ENCODE measurements at places on chromosomes 2 and 18.

- no peak for DNase-seq
These were observed 52.7 kb upstream of the EML4 start for GRCh38 chr2:42116195-42117181.

GRCh38 chr18:55166260-55166598 lies 207.0 kb upstream of the CCDC68 start:
- no peak for DNase-seq

GRCh38 chr2:50347358-50348044 lies 684.4 kb downstream of the NRXN1 start:
- DNase-seq: no peak

DNA sequence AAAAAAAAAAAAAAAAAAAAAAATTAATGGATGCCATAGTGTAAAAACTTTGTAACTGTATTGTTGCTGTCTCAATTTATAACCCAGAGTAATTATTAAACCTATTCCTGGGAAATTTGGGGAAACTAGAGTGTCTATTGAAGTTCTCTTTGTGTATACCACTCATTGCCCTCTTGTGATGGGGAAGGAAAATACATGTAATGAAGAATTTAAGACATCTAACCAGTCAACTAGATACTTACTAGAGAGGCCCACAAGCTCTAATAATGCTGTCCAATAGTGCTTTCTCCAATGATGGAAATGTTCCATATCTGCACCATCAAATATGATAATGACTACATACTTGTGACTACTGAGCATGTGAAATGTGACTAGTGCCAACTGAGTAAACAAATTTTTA lies 168.5 kb upstream of the SLC39A10 start:
- DNase-seq: no peak

GRCh38 chr2:128538396-128538795 lies 219.7 kb upstream of the HS6ST1 start:
- no peak for DNase-seq

- DNase-seq: no peak
These were observed 24.0 kb downstream of the HS1BP3 start for GRCh38 chr2:20626698-20627513.

- no peak for DNase-seq
These were observed 3.3 kb downstream of the NCK2 start for GRCh38 chr2:105747991-105748390.

DNA sequence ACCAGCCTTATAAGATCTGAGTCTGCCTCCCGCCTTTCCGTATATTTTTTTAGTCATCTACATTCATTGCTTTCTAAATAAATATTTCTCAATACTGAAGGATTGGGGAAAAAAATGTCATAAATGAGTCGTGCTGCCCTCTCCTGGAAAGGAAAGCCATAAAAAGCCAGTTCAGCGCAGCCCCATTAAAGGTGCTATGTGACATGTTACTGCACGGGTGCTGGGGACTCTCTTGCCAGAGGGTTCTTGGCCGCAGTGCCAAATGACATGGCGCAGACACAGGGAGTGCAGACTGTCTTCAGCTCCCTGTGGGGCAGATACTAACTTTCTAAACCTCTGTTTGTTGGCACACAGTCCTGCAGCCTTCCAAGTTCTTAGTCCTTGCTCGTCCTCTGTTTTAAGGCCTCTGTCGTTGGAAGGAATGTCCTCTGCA lies 53.7 kb upstream of the MAP3K20 start:
- DNase-seq: no peak

GRCh38 chr2:1894578-1894977 lies 150.3 kb upstream of the PXDN start:
- no peak for DNase-seq

DNA sequence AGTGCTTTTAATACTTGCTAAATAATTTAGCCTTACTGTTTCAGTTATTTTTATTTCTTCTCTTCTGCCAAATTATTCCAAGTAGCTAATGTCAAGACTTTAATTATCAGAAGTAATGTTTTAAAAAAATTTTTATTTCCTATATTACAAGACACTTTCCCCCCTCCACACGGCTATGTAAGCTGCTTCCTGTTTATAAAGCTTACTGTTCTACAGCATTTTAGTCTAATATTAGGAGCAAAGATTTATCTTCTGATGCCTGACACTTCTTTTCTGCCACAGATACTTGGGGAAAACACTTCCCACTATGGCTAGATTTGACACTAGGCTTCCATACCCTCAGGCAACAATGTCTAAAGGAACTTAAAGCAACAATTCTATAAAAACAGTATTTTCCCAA lies 62.3 kb downstream of the ROCK1 start:
- DNase-seq: no peak

- DNase-seq: no peak
These were observed 558.3 kb upstream of the KLHL29 start for GRCh38 chr2:22826703-22827102.

DNA sequence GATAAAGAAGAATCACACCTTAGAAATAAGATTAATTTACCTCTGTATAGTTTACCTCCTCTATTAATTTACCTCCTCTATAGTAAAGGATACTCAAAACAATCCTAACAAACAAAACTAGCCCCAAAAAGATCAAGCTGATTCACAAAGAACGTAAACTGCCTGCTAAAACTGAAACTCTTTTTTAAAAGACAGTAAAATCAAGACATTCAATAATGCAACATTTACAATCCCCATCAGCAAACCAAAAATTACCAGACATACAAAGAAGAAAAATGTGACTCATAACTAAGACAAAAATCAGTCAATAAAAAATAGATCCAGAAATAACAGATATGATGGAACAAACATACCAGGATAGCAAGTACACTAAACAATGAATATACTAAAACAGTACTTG lies 215.7 kb downstream of the ZEB2 start:
- DNase-seq: no peak

GRCh38 chr2:204336153-204336744 lies 209.0 kb upstream of the PARD3B start:
- no peak for DNase-seq

DNA sequence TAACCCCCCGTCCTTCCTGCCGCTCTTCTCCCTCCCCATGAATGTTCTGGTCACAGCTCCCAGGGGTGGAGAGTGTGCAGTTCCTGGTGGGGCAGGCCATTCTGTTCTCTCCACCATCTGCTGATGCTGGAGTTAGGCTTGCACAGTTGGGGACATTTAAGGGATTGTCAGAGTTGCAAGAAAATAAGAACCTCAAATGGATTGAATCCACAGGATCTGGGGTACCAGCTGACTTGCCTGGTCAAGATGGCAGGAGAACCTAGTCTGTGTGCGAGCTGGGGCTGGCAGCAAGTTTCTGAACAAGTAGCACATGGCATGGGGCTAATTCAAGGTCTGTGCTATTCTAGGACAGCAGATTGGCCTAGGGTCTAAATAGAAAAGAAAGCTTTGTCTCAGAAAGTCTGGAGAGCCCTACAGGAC lies 60.8 kb upstream of the TXNDC2 start:
- DNase-seq: no peak

DNA sequence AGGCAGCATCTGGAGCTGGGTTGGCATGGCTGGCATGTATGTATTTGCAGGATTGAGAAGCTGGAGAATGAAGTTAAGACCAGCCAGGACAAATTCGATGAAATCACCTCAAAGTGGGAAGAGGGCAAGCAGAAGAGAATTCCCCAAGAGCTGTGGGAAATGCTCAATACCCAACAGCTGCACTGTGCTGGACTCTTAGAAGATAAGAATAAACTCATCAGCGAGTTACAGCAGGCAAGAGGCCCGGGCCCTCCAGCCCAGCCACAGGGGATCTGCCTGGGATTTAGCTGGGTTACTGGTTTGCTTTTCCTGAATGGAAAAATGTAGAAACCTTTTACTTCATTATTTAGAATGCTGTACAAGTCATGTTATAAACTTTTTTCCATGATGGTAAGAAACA lies 22.5 kb downstream of the DRC1 start:
- no peak for DNase-seq

DNA sequence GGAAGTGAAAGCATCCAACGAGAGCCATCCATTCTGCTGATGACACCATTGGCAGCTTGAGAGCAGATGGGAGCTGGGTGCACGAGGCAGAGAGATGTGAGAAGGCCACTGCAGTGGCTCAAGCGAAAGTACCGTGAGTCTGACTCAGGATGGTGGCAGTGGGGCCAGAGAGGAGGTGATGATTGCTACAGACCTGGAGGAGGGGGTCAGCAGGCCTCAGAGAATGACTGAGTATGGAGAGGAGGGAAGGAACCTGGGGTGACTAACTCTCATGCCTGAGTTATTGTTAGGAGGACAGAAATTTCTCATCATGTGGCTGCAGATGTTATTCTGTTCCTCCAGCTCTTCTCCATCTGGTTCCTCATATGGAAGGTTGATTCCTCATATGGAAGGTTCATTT lies 8.8 kb upstream of the ZBTB7C start:
- DNase-seq: no peak

GRCh38 chr18:10059610-10060468 lies 146.0 kb downstream of the VAPA start:
- no peak for DNase-seq

DNA sequence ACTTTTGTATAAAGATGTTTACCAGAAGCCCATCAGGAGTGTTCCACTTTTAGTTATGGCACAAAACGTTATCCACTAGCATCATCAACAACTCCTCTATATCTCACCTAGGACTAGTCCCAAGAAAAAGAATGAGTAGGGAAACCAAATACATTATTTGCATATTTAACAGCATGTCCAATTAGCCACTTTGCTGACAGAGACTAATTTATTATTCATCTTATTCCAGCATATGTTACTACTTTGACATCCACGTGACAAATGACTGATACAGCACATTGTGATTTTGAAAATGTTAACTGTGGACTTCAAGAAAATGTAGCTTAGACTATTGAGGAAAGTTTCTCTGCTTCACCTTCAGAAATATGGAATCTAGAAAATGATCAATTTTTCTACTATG lies 694.0 kb downstream of the NRXN1 start:
- no peak for DNase-seq

- DNase-seq: no peak
These were observed 90.9 kb downstream of the CCDC138 start for GRCh38 chr2:108877506-108877905.

DNA sequence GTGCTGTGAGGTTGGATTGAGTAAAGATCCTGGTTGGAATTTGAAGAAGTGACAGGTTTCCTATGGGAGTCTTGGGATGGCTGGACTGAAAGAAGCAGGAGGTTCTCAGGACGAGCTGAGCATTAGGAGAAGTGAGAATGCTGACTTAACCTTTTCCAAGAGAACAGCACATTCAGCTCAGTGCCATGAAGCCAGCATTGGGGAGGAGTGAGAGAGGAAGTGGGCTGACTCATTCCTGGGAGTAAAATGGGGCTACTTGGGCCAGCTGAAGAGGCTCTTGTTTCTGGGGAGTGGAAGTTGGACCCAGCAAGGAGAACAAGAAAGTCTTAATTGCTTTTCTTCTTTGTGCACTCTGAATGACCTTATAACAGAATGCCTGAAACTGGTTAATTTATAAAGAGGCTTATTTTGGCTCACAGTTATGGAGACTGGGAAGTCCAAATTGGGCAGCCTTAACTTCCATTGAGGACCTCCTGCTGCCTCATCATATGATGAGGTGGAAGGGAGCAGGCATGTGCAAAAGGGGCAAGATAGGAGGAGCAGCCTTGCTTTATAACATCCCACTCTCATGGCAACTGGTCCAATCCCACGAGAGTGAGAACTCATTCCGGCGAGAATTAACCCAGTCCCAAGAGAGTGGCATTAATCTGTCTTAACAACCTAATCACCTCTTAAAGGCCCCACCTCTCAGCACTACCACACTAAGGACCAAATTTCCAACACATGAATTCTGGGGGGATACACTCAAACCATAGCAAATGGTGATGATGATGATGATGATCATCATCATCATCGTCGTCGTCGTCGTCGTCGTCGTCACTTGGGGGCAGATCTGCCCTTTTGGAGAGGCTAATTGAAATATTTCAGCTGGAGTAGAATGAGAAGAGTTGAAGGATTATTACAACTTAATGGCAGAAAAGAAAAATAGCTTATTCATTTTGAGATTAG lies 26.1 kb downstream of the DGUOK start:
- DNase-seq: no peak

- no peak for DNase-seq
These were observed 50.0 kb downstream of the C2orf42 start for GRCh38 chr2:70140791-70141211.

- no peak for DNase-seq
These were observed 229.2 kb downstream of the LDLRAD4 start for GRCh38 chr18:13447621-13448334.

DNA sequence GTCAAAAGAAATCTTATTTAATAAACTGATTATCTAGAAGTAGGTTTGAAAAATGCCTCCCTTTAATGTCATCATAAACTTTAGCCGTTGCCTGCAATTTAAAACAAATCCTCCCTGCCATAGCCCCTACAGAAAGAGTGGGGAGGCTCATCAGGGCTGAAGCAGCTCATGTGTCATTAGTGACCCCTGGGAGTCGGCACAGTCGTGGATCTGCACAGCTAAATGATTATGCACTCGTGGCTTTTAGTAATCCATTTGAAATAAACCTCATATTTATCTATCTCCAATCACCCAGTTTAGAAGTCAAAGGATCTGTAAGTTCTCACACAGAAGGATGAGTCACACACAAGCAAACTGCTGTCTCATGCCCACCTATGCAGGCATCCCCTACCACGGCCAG lies 277.3 kb downstream of the SS18 start:
- no peak for DNase-seq

- DNase-seq: no peak
These were observed 136.5 kb downstream of the TDRD15 start for GRCh38 chr2:21260311-21260710.

- no peak for DNase-seq
These were observed 56.0 kb upstream of the ST8SIA3 start for GRCh38 chr18:57296336-57296735.

DNA sequence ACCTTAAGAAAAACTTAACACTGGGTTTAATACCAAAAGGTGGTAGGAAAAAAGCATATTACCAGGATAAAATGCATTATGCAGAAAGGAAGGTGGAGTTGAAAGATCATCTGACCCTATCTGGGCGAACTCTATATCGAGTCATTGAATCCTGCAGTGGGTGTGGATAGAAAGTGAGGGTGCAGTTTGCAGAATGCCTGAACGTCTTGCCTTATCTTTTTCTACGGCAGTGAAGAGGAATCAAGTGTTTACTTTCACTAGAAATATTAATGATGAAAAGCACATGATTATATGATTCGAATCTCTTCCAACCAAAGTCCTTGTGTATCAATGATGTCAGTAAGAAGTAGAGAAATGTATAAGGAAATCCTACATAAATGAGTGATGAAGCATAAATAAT lies 4.3 kb upstream of the CAVIN2 start:
- DNase-seq: no peak

- DNase-seq: no peak
These were observed 809 bp downstream of the DBI start for GRCh38 chr2:119367472-119368099.

DNA sequence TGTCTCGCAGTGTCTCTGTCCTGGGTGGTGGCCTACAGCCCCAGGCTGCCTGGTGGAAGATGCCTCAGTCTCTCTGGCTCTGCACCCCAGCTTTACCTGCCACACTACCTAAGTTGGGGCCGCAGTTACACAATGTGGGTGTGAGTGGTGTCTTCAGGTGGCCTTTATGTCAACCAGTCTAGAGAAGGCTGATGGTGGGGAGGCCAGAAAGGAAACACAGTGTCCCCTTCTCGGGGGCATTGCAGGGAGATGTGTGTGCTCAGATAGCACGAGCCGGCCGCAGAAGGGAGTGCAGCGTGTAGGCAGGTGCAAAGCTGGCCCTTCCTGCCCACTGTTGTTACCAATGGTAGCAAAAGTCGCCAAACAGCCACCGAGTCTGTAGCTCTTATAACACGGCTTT lies 216.1 kb downstream of the SH3RF3 start:
- DNase-seq: no peak

- no peak for DNase-seq
These were observed 12.8 kb upstream of the IHH start for GRCh38 chr2:219073413-219074129.

Measured in SIG-M5 (cell line).